ENCODE measurements at places on chromosomes 13 and 19. TPM values are rescaled to one million over a fixed set of nuclear protein-coding genes. Genes with fewer than 3 reads are reported as not detected.

DNA sequence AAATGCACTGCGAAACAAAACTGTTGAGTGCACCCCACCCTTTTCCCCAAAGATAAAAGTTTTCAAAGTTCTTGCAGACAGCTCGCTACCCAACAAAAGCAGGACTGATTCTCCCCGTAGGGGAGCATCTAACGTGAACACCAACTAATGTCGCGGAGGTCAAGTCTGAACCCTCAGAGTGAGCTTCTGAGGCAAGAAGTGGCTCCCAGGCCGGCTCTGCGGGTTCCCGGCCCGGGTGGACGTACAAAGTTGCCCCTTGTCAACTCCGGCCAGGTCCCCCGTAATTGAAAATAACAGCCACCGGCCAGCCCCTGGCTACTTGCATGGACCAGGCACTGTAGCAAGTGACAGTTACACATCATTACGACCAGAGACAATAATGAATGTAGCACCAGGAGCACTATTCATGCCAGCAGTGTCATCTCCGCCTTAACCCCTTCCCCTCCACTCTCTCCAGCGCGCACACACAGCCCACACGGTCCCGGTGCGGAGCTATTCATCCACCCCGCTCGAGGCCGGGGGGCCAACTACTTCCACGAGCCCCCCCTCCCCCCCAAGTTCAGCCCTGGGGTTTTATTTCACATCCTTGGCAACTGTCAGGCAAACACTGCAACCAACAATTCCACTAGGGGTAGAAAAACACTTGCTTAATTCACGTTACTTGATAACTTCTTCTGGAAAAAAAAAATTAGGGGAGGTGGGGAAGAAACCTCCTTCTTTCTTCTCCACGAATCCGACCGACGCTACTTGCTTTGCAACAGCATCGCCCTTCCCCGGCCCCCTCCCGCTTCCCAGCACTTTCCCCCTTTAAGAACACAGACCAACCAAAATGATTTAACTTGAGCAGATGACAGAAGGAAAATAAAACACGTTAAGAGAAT, 1.2 kb downstream of the KLF12 start:
- DNase-seq: peak; percentile 74

DNA sequence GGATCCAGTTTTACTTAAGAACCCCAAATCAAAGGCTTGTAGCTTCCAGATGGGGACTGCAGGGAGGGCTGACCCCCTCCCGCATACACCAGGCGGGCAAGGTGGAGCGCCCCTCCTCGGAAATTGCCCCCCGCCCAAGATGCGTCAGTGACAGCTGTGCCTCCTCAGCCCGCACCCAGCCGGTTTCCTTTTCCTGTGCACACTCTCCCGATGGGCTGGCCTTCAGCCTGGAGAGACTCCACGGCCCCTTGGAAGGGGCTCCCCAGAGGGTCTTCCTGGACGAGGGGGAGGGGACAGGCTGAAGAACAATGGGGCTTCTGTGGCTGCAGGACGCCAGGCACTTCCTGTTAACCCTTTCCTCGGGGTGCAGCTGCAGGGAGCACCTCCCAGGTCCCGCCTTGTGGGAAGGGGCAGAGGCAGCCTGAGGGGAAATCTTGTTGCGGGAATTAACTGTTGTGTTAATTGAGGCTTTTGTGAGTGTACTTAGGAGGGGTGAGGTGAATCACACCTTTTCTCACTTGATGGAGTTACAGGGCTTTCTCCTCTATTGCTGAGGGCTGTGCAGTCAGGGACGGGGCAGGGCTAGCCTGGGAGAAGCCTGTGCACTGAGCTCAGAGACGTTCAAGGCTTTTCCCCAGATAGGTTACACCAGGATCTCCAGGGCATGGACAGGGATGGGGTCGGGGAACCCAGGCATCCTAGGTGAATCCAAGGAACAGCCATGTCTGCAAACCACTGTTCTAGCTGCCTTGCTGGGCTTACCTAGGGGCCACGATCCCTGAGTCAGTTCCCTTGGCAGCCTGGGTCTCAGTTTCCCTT, 14.3 kb downstream of the IER2 start:
- peak; percentile 100 for DNase-seq

GRCh38 chr13:25806264-25806974, 245.4 kb downstream of the SHISA2 start:
- DNase-seq: no peak

The CCDC169 gene
- total RNA-seq: 3.4 TPM

- no peak for DNase-seq
Measured at GRCh38 chr19:39407410-39407659, 688 bp downstream of the ZFP36 start.

The HCST gene
- total RNA-seq: 5.4 TPM

- peak; percentile 1 for DNase-seq
Measured at GRCh38 chr19:39237200-39238184, 7.3 kb downstream of the IFNL3 start.

DNA sequence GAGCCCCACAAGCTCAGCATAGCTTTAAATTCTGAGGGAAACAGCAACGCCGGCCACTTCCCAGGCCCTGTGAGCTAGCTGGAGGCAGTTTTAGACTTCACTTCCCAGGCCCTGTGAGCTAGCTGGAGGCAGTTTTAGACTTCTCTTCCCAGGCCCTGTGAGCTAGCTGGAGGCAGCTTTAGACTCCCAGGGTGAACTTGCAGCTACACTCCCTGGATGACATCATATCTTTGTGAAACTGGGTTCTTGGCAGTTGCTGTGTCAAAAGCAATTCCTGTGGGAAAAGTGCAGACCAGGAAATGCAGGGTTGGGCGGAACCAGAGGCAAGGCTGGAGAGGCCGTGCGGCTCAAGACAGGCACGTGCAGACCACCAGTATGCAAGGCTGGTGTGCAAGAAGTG, 12.7 kb downstream of the SOX1 start:
- DNase-seq: no peak

The ZNF793 gene
- total RNA-seq: 15.8 TPM

The PSG2 gene
- not detected for total RNA-seq

DNA sequence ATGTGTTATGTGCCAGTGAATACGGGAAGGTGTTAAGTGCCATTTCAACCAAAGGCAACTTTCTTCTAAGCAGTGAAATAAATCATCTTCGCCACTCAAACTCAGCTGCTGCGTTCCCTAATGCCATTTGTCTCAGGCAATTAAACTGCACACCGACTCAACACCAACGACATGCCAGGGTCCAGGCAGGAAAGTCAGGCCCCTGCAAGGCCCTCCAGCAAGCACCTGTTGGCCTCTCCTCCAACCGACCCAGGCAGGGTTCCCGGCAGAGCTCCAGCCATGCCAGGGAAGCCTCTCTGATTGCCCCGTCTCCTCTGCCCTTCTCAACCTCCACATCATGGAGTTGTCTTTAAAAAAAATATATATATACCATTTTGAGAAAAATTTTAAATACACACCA, 21.8 kb downstream of the SAFB2 start:
- DNase-seq: no peak

The CRLF1 gene
- 13.3 TPM for total RNA-seq

- peak; percentile 17 for DNase-seq
Measured at GRCh38 chr19:17951157-17951989, 15.5 kb upstream of the KCNN1 start.

GRCh38 chr19:17075864-17076542, 426 bp downstream of the MYO9B start:
- DNase-seq: peak; percentile 65

GRCh38 chr13:106507560-106508274, 27.7 kb downstream of the EFNB2 start:
- DNase-seq: no peak

DNA sequence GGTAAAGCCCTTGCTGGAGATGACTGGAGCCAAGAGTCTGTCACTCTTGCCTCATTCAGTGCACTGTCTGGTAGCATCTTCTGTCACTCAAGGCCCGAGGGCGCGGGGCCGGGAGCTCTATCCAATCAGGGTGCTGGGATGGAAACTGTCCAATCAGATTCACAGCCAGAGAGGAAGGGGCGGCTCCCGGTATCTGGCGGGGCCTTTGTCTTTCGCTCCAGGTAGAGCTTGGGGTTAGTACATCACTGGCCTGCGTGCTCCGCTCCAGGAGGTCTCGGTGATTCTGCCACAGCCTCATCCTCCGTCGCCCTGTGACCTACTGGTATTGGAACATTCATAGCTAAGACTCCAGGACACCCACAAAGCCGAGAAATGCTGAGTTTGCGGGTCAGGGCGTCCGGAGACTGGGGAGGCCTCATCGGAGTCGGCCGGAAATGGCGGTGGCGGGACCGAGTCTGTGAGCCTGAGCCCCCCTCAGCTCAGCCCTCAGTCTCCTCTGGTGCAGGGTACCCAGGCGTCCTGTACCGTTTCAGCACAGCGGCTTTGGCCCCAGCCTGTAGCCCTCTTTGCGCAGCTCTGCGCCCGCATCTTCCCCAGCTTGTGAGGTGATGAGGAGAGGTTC, 20.6 kb upstream of the ZNF430 start:
- DNase-seq: peak; percentile 98

DNA sequence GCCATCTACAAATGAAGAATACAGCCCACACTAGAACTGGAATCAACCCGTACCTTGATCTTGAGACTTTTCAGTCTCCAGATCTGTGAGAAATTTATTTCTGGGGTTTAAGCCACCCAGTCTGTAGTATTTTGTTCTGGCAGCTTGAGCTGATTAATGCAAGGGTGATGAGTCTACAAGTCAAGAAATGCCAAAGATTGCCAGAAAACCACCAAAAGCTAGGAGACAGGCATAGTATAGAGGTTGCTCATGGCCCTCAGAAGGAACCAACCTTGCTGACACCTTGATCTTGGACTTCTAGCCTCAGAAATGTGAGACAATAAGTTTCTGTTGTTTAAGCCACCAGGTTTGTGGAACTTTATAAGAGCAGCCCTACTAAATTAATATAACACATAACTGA, 428.2 kb upstream of the KLF12 start:
- no peak for DNase-seq

DNA sequence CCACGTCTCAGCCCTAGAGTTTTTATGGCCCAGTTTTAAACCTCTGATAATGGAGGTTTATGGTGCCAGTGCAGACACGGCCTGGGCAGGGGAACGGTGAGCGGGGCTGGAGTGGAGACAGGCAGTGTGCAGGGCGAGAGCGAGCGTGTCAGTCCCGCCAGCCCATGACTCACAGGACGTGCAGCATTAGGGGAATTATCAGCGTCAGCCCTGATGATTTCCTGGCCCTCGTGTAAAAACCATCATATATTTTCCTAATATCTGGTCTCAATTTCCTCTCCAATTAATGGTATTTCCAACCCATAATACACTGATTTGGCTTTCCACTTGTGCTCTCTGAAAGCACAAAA, 104.6 kb upstream of the VSTM2B start:
- no peak for DNase-seq

Data from lung (tissue), 17 donors.